ENCODE measurements at places on chromosomes 11 and 22.

DNA sequence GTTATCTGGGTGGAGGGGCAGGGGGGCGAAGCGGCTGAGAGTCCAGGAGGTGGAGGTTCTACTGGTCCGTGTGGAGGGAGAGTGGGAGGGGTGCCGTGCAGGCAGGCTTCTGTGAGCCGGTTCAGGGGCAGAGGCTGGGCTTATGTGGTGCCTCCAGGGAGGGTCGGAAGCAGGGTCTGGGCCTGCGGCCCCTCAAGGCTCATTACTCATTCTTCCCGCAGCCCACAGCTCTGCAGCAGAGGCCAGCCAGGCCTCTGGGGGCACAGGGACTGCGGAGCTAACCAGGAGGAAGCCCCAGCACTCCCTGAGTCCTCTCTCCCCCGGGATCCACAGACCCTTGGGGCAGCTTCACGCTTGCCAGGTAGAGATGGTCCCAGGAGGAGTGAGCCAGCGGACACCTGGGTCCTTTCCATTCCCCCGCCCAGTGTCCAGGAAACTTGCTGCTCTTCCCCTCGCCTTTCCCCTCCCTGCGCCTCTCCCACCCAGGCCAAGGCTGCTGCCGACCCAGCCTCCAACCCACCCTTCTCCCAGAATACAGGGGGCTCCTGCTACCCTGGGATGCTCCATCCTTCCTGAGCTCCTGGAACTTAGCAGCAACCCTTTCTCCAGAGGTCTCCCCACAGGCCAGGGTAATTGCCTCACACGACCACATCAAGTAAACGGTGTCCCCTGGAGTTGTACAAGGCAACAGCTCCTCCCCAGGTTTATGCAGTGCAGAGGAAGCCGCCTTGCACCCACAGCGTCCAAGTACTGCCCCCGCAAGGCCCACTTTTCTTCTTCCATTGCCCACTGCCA, 6.3 kb downstream of the NRXN2 start:
- DNase-seq, result no peak

DNA sequence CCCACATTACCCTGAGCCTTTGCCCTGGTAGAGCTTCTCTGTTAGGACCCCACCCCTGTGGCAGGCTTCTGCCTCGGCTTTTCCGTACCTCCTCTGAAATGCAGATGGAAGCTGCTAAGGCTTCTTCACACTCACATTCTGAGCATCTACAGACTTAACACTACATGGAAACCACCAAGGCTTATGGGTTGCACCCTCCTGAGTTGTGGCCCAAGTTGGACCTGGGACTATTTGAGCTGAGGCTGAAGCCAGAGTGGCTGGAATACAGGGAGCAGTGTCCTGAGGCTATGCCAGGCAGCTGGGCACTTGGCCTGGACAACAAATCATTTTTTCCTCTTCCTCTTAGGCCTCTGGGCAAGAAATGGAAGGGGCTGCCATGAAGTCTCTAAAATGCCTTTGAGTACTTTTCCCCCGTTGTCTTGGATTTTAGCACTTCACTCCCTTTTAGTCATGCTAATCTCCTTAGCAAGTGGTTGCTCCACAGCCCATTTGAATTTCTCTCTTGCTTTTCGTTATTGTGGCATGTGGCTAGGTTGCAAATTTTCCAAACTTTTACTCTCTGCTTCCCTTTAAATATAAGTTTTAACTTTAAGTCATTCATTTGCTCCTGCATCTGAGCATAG, 114.8 kb upstream of the FIBIN start:
- DNase-seq, result no peak

DNA sequence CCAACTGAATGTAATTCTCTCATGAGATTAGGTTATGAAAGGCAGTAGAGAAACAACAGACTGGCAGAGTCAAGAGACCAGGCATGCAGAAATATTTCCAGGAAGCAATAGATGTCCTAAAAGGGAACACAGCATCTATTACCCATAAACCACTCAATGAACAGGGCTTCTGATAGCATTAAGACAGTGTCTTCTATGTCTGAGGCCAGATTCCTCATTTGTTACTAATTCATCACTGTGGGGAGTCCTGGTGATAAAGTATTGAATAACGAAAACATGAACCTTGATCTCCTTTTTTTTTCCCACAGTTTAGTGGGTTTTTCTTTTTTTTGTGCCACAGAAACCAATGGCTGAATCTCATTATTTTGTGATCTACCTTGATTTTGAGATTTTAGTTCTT, 339.0 kb downstream of the METTL15 start:
- no peak for DNase-seq

- DNase-seq, result no peak
These were observed 2.0 kb downstream of the KDM2A start for GRCh38 chr11:67120881-67121710.

- no peak for DNase-seq
These were observed 1.3 kb downstream of the ACR start for GRCh38 chr22:50739279-50739691.

GRCh38 chr22:46528121-46528610, 9.3 kb downstream of the CELSR1 start:
- DNase-seq, result no peak

DNA sequence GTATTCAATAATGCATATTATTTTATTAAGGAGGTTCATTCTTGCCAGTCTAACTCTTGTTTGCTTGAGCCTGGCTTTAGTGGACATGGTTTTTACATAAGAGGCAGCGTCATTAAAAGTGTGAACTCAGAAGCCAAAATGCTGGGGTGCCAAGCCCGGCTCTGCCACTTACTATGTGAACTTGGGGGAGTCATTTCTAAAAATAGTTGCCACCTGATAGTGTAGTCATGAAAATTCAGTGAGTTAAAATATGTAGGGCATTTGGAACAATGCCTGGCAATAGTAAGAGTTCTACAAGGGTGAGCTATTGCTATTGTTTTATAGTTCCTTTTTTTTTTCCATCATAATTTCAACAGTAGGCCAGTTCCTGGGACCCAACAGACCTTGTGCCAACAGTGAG, 49.9 kb downstream of the TENM4 start:
- DNase-seq, result no peak

- no peak for DNase-seq
These were observed 24.4 kb upstream of the BIRC3 start for GRCh38 chr11:102292933-102293332.

GRCh38 chr22:18114495-18114894, 3.9 kb downstream of the TUBA8 start:
- no peak for DNase-seq

- no peak for DNase-seq
These were observed 47.2 kb upstream of the AKIP1 start for GRCh38 chr11:8863838-8864237.

GRCh38 chr11:47489395-47489755, 40.4 kb upstream of the RAPSN start:
- DNase-seq, result no peak

- no peak for DNase-seq
These were observed 104.2 kb upstream of the HSD17B12 start for GRCh38 chr11:43576320-43576802.

GRCh38 chr11:72712841-72713240, 38.6 kb upstream of the PDE2A start:
- DNase-seq, result no peak

Data from NK-92 treated with Interleukin-12 subunit alpha and Interleukin-12 subunit beta, amount 100 ng/mL, for 24 hours (cell line).